ENCODE measurements at places on chromosomes 16 and 17. TPM values are rescaled to one million over a fixed set of nuclear protein-coding genes. Genes with fewer than 3 reads are reported as not detected.

The AGRP gene
- total RNA-seq: not detected

The C16orf86 gene
- 0.87 TPM for total RNA-seq

GRCh38 chr17:58587713-58588117 lies 73.3 kb upstream of the MTMR4 start:
- peak; percentile 79 for DNase-seq

DNA sequence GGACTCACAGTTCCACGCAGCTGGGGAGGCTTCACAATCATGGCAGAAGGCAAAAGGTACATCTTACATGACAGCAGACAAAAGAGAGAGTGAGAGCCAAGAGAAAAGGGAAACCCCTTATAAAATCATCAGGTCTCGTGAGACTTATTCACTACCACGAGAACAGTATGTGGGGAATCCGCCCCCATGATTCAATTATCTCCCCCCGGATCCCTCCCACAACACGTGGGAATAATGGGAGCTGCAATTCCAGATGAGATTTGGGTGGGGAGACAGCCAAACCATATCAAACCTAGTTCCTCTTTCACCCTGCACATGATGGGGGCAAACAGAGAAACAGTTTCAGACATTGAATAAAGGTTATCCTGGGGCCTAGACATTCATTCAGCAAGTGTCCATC lies 32.2 kb upstream of the IRX6 start:
- DNase-seq: no peak

Data from GM23338 (cell line).